NCI-H1694 (cell line): ENCODE measurements at places on chromosomes 6 and 20.

DNA sequence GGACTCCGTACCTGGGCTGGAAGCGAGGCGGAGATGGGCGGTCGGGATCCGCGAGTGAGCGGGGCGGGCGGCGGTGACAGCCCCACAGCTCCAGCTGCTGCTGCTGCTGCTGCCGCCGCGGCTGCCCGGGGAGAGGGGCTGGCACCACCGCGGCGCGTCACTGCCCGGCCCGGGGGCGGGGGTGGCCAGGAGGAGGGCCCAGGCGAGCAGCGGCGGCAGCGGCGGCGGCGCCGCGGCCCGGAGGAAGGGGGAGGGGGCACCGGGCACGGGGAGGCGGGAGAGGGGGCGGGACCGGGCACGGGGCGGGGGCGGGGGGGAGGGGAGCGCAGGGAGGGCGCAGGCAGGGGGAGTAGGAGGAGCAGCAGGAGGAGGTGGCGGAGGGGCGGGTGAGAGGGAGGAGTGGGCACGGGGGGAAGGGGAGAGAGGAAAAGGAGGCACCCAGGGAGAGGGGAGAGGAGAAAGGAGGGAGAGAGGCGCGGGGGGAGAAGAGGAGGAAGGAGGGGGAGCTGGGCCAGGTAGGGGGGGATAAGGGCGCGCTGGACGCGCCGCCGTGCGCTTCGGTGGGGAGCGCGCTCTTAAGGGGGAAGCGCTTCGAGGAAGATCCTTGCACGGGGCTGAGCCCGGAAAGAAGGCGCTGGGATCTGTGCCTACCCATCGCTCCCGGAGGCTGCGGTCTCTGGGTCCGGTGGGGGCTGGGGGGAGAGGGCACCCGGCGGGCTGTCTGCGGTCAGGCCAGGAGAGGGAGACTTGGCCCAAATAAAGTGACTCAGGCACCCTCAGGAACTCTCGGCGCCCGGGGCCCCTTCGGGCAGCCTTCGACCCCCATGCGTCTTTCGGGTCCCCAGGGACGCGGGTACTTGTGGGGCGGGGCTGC lies 101.5 kb downstream of the NOL4L start:
- peak; percentile 67 for DNase-seq

GRCh38 chr20:54470697-54471096 lies 4.7 kb upstream of the DOK5 start:
- no peak for DNase-seq

- DNase-seq: no peak
Measured at GRCh38 chr6:108927927-108928326, 79.7 kb downstream of the ARMC2 start.

DNA sequence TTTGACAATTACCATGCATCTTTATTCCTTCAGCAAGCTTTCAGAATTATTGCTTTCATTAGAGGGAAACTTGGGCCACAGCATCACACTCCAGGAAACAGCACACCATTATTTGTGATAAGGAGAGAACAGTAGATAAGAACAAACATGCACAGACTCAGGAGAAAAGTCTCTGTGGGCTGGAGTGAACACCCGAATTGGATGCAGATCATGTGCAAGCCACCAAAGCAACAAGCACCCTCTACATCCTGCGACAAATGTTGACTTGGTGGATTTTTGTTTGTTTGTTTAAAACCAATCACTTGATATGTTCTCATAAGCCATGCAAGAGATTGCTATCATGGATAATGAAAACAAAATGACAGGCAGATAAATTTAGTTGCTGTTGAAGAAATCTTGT lies 67.7 kb upstream of the ZFP64 start:
- DNase-seq: no peak

- DNase-seq: no peak
Measured at GRCh38 chr20:45070932-45071632, 29.8 kb downstream of the KCNS1 start.

GRCh38 chr6:41724586-41725501 lies 10.6 kb downstream of the TFEB start:
- DNase-seq: no peak

- no peak for DNase-seq
Measured at GRCh38 chr20:10318291-10319024, 99.8 kb downstream of the SNAP25 start.

- no peak for DNase-seq
Measured at GRCh38 chr20:18092890-18093289, 35.2 kb upstream of the OVOL2 start.

DNA sequence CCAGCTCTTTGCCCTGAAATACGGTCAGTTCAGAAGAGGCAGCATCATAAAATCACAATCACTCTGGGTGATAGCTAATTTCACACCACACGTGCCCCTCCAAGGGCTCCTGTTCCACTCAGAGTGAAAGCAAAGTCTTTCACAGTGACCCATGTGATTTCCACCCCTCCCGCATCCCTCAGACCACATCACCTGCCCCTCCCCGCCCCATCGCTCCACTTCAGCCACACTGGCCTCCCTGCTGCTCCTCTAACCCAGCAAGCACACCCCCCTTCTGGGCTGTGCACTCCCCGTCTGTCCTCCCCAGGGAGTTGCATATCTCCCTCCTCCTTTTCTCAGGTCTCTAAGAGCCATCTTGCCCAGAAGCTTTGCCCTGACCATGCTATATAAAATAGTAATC lies 74.5 kb downstream of the PSMG4 start:
- no peak for DNase-seq

DNA sequence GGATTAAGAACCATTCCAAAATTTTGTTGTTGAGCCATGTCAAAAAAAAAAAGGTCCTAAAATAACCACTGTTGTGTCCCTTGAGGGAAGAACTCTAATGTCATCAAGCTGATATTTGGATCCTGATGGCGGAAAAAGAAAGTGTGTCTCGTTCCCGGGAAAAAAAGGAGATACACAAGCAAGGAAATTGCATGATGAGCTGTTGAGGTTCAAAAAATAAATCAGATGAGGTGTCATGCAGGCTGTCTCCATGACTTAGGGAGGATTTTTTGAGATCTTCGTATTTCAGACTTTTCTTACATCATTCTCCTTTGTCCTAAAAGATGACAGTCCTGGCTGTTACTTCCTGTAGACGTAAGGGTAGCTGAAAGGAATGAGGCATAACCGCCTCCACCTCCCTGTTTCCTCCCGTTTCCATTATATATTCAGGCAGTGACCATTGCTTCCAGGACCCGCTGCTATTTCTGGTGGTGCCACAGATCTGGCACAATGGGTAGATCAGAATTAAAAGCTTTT lies 117.3 kb upstream of the TNFAIP3 start:
- no peak for DNase-seq

DNA sequence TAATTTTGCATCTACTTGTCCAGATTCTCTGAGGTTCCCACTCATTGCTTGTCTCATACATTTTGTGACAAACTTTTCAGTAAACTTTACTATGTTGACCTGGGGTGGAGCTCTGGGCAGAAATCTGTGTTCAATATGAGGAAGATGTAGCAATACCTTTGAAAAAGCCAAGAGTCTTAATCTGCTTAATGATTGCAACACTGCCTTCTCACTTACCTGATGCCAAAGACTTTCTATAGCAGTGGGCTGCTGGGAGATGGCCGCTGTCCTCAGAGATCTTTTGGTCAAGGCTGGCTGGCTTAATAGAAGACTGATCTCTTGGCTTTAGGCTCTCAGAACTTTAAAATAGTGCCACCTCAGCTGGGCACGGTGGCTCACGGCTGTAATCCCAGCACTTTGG lies 70.1 kb upstream of the RBM24 start:
- DNase-seq: no peak
